Mesenchymal stem cell (in vitro differentiated cells and primary cell): ENCODE measurements at places on chromosomes 3 and 15.
A peak's percentile ranks its signal among the peaks of the same experiment; 100 is the strongest.

- H3K27ac ChIP-seq: no peak overlapping the region
- H3K4me3 ChIP-seq: no peak overlapping the region
- no peaks in the 10 kb centered on the region for H3K27me3 ChIP-seq
- peak; percentile 47 for DNase-seq
- H3K4me1 ChIP-seq: no peaks in the 10 kb centered on the region
Observed at GRCh38 chr3:69724722-69725435, 14.4 kb upstream of the MITF start.

DNA sequence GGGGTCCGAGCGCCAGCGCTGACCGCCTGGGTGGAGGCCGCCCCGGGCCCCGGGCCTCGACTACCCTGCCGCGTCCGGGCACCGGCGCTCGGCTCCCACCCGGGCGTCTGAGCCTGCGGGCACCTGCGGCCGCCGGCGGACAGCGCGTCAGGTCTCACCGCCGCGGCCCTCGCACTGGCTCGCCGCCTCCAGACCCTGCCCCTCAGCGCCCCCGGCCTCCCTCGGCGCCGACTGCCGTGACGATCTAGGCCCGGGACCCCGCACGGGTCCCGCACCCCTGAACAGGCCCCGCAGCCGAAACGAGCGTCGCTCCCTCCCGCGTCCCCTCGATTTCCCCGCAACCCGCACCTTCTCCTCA, 297 bp downstream of the PRC1 start:
- no peak for DNase-seq
- H3K27me3 ChIP-seq: no peaks in the 10 kb centered on the region
- peaks cover 9% of the 10 kb centered on the region for H3K36me3 ChIP-seq
- no peaks in the 10 kb centered on the region for H3K4me1 ChIP-seq
- no peak overlapping the region for H3K27ac ChIP-seq
- H3K4me3 ChIP-seq: peak overlapping the region; percentile 98

DNA sequence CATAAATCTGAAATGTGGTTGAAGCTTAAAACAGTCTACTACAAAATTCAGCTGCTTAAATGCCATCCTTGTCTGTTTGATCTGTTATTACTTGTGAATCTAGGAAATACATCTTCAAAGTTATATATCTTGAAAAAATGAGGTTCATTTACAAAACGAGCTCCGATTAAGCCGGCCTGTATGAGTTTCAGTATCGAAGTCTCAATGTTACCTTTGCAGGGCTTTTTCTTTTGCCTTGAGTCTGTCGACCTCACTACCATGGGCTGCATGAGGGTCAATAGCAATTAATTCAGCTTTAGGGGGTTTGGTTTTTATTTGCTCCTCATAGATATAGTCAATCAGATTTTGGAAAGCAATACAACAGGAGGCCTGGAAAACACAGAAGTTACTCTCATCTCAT, 23.2 kb downstream of the ERICH6 start:
- H3K27ac ChIP-seq: no peak overlapping the region
- no peak overlapping the region for H3K4me3 ChIP-seq
- no peak for DNase-seq
- H3K4me1 ChIP-seq: no peaks in the 10 kb centered on the region
- H3K36me3 ChIP-seq: no peaks in the 10 kb centered on the region

GRCh38 chr3:76025561-76025960, 240.2 kb upstream of the ZNF717 start:
- no peak overlapping the region for H3K27ac ChIP-seq
- H3K4me3 ChIP-seq: no peak overlapping the region
- no peaks in the 10 kb centered on the region for H3K27me3 ChIP-seq
- no peaks in the 10 kb centered on the region for H3K4me1 ChIP-seq
